ENCODE measurements at places on chromosomes 16 and 17.

DNA sequence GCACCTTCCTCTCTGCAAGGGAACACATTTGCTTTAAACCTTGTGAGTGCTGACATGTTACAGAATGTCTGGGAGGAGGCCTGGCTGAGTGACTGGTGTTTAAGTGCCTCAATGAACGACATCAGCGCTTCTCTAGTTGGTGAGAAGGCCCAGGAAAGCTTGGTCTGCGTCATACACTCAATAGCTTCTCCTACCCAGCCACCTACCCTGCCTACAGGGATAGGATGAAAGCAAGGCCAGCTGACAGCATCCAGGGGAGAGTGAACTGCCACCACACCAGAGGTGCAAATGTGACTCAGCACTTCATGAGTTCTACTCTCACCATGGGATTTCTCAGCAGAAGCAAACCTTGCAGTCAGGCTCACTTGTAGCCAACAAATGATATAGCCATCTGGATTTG lies 31.7 kb upstream of the CFAP20 start:
- no peak for DNase-seq

- DNase-seq, result no peak
These were observed 16.4 kb upstream of the CCL23 start for GRCh38 chr17:36034127-36034526.

- no peak for DNase-seq
These were observed 15.3 kb downstream of the KLHL36 start for GRCh38 chr16:84663433-84664101.

- DNase-seq, result no peak
These were observed 8.3 kb upstream of the NOS2 start for GRCh38 chr17:27808628-27809027.

GRCh38 chr16:57045694-57046381 lies 46.5 kb upstream of the CPNE2 start:
- peak; percentile 83 for DNase-seq

Measured in GM03348 (cell line).